Stimulated activated CD4-positive, alpha-beta T cell treated with anti-CD3 and anti-CD28 coated beads, Interleukin-1b, Interleukin-23, amount 100 ng/mL, for 1 hour (primary cell): ENCODE measurements at places on chromosomes 12 and 14.

DNA sequence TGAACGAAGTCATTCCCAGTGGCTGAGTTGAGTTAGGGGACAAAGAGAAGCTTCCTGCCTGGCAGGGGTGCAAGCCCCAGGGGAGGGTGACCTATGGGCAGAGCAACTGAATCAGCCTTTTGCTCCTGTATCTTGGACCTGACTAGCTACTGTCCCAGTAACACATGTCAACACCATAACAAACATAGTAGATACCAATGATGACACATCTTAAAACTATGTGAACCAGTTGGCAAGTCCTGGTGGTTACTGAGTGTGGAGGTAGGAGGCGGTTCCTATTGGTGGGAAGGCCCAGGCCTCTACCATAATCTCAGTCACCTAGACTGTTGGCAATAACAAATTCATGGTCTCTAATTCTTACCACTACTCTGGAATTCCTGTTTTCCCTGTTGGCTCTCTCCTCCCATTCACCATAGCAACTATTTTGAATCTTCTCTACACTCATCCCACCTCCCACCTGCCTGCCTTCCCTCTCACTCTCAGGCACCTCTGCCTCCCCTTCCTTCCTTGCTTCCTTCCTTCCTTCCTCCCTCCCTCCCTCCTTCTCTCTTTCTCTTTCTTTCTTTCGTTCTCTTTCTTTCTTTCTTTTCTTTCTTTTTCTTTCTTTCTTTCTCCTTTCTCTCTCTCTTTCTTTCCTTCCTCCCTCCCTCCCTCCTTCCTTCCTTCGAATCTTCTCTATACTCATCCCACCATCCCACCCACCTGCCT is 8.1 kb upstream of the P2RX7 start:
- no peak for DNase-seq

GRCh38 chr12:96183734-96184370 is 10.3 kb upstream of the ELK3 start:
- no peak for DNase-seq

DNA sequence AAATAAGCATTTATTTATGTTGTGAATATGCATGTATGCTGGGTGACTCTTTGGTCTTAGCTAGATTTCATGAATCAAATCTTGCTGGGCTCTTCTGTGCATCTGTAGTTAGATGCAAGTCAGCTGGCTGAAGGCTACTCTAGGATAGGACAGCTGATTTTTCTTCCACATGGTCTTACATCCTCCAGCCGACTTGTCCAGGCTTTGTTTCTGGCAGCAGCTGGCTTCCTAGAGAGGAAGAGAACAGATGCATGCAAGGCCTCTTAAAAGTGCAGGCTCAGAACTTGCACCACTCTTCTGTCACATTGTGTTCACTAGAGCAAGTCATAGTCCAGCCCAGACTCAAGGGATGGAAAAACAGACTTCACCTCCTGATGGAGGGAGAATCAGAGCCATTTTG is 435.4 kb upstream of the STXBP6 start:
- no peak for DNase-seq

GRCh38 chr14:58071341-58071740 is 80.7 kb downstream of the ARMH4 start:
- no peak for DNase-seq

DNA sequence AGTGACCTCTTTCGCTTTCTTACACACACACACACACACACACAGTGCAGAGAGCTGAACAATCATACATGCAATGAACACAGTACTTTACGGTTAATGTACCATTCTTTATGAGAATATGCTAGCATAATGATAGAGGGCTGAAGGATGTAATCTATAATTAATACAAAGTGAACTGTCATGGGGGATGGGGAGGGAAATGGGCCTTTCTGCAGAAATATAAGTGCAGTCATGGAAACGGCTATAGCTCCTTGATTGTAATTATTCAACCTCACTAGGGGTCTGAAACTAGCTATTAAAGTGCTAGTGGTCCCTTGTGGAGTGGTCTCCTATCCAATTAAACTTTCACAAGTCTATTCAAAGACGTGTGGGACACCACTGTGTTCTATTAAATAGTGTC is 443.2 kb upstream of the FOXG1 start:
- DNase-seq, result no peak

DNA sequence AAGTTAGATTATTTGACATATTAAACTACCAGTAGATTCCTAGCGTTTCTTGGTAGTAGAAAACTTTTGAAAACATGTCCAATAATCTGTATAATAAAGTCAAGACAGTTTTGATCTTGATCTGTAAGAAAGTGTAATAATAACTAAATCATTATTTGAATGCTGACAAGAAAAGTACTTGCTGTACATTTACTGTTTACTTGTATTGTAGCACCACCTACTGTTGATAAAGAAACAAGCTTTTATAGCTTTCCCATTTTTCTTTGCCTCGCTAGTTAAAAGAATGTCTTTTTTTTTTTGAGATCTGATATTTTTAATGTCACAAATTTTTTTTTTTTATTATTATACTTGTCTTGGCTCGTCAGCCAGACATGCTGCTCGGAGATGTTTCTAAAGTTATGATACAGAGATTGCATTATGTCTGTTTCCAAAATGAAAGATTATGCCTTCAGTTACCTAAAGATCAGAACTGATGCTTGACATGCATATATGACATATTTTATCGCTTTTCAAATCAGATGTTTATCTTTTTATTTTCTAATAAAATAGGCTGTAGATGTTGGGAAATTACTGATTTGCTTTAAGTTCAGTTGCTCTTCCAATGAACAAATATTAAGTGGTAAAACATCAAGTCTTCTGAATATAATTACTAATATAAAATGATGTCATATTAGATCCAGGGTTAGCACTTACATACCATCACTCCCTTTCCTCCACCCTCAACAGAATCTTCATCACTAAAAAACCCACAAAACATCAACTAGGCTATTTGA is 140.5 kb downstream of the AKAP6 start:
- DNase-seq, result no peak

- DNase-seq, result no peak
Observed at GRCh38 chr14:104429291-104429861, 150.2 kb upstream of the C14orf180 start.

- no peak for DNase-seq
Observed at GRCh38 chr14:73168274-73168673, 32.0 kb downstream of the PSEN1 start.

DNA sequence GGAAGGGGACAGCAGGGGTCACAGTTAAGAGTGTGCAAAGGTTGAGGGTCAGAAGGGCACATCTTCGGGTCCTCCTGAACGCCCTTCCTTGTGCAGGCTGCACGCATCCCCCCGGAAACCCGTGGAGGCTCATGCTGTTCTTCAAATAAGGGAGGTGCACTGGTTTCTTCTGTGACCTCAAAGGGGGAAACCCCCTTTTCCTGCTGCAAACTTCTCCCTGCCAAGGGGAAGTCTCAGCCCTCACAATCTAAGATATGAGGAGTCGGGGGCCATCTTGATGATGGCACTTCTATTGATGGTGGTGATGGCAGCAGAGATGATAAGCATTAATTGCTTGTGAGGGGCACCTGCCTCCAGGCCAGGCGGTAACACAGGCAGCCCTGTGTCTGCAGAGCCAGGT is 40.0 kb downstream of the ISCA2 start:
- DNase-seq, result no peak

- no peak for DNase-seq
Observed at GRCh38 chr14:57136669-57137328, 131.9 kb downstream of the EXOC5 start.

GRCh38 chr12:102948941-102949352 is 8.5 kb upstream of the ASCL1 start:
- no peak for DNase-seq

DNA sequence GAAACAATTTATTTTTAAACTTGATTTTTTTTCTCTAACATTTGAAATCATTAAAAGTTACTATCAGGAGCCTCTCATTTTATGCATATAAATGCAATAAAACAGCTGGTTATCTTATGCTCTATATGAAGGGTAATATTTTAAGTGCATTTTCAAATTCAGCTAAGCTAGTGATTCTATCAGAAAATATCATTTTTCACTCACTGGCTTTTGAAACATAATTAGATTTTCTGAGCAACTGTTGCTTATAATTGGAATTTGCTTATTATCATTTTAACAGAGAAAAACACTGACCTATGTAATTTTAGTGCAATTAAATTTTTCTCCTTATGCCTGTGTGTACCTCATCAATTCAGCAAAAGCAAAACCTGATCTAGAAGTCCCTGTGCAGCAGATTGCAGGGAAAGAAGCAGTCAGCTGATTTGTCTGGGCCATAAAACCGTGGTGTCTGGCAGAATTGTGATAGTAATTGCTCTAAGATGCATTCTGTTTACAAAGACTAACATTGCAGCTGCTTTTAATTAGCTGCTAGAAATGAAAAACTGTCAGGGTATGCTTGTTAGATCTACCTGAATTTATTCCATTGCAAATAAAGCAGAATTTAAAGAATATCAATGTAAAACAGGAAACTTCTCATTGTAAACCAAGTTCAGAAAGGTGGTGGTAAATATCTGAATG is 75.0 kb downstream of the BICD1 start:
- DNase-seq, result no peak

DNA sequence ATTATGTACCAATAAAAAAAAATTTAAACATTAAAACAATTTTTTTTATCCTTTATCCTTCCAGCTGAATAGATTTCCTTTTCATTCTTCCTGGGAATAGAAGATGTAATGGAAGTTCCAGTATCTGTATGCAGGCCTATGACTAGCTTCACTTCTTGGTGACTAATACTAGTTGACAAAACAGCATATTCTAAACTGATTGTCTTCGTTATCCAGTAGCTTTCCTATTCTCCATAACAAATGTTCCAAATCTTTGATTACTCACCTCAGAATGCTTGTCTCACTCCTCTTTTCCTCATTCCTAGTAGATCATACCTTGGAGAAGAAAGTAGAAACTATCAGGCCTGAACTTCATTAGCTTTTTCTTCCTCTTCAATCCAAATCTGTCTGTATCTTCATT is 70.7 kb downstream of the PLEKHA5 start:
- DNase-seq, result no peak

DNA sequence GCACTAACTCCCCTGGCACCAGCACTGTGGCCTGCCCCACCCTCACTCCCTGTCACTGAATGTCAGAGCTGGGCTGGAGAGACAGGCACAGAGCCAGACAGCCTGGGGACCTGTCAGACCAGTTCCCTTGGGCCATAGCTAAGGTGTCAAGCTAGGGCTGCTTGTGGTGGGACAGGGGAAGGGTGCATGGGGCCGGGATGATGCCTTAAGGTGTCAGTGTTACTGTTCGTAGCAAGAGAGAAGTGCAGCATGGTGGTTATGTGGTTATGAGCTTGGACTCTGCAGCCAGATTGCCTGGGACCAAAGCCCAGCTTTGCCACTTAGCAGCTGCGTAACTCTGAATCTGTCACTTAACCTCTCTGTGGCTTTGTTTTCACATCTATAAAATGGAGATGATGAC is 3.8 kb downstream of the RAPGEF3 start:
- no peak for DNase-seq

- DNase-seq, result no peak
Observed at GRCh38 chr12:23113781-23114180, 488.8 kb downstream of the ETNK1 start.

GRCh38 chr12:72472350-72472749 is 200.2 kb downstream of the TRHDE start:
- DNase-seq, result no peak

GRCh38 chr14:92652413-92653151 is 95.8 kb downstream of the LGMN start:
- DNase-seq, result no peak

DNA sequence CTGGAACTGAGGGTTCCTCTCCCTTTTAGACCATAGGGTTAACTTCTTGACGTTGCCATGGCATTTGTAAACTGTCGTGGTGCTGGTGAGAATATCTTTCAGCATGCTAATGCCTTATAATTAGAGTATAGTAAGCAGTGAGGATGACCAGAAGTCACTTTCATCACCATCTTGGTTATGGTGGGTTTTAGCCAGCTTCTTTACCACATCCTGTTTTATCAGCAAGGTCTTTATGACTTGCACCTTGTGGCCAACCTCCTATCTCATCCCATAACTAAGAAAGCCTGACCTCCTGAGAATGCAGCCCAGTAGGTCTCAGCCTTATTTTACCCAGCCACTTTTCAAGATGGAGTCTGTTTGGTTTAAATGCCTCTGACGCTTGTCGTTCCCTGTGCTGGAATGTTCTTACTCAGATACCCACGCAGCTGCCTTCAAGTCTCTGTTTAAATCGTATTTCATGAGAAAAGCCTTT is 44.2 kb downstream of the BBS10 start:
- no peak for DNase-seq

DNA sequence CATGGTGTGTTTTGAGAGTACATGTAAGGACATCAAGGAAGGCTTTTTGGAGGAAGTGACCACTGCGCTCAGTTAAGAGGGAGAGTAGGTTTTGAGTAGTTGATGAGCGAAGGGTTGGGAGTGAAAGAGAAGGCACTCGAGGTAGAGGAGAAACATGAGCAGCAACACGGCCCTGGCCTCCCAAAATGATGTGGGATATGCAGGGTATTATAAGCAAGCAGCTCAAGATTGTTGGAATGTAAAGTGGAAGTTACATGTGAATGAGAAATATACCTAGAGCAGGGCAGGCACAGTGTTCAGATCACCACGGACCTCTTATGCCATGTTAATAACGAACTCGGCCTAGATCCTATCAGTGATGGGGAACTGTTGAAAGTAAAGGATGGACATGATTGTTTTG is 2.1 kb upstream of the ARHGDIB start:
- no peak for DNase-seq

DNA sequence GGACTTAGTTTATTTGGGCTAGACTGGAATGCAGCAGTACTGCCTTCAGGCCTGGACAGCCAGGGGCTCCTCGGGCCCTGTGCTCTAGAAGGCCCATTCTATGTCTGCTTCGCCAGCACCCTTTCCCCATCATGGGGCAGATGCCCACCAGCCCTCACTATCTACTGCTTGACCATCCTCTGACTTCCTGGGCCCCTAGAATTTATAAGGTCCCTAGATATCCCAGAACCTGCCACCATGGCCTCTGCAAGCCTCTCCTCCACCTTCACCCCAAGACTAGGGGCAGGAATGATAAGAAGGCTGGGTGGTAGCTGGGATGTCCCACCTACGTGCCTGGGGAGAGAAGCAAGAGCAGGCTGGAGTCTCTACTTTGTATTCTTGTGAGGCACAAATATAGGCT is 58.8 kb upstream of the STRN3 start:
- no peak for DNase-seq

DNA sequence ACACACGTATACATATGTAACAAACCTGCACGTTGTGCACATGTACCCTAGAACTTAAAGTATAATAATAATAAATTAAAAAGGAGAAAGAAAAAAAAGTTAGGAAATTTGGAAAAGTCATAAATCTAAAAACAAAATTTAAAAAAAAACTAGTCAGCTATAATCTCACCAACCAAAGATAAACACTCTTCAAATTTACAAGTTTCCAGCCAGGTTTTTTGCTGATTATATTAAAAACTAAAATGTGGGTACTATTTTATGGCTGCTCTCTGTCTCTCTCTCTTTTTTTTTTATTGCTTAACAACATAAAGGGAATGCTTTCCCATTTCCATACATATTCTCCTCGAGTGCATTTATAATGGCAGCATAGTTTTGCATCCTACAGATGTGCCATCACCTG is 25.0 kb upstream of the RNASE3 start:
- DNase-seq, result no peak

GRCh38 chr12:54166567-54167499 is 22.0 kb downstream of the SMUG1 start:
- no peak for DNase-seq
